ENCODE measurements at places on chromosomes 6 and 20. TPM values are rescaled to one million over a fixed set of nuclear protein-coding genes. Genes with fewer than 3 reads are reported as not detected.

- DNase-seq, result no peak
These were observed 14.7 kb downstream of the UBE2V1 start for GRCh38 chr20:50098259-50098658.

- DNase-seq, result no peak
These were observed 90.4 kb downstream of the TNFAIP3 start for GRCh38 chr6:137957471-137957870.

GRCh38 chr6:111478749-111479148 is 4.3 kb downstream of the REV3L start:
- peak; percentile 60 for DNase-seq

GRCh38 chr6:143325379-143326140 is 124.9 kb downstream of the ADAT2 start:
- no peak for DNase-seq

DNA sequence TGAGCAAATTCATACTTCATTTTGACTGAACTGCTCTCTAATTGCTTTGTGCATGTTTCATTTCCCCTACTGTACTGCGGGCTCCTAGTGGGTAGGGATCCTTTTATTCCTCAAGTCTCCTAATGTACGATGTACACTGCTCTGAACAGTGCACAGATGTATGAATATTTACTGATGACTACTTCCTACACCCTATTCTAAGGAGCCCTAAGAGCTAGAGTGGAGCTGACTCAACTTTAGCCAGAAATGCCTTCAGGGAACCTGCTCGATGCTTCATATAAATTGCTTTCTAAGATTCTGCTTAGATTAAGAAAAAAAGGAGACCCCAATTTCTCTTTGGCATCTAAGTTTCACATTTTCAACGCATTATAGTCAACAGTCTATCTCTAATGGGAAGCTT is 47.6 kb upstream of the SPDEF start:
- DNase-seq, result no peak

DNA sequence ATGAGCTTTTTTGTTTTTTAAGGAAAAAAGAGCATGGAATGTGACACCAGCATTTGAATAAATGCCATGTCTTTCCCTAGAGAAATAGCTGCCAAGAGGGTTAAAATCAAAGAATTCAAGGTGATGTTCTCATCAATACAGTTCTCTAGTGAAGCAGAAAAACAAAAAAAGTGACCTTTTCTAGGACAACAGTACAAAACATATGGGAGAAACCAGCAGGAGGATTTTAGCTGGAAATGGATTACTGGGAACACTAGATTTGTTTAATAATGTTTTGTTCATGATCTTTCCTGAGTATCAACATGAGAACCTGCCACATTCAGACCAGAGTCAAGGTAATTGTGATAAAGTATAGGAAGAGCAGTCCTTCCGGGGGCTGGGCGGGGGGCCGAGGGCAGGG is 372.2 kb downstream of the LMBRD1 start:
- DNase-seq, result no peak

The PMEPA1 gene
- 14.7 TPM for total RNA-seq

GRCh38 chr20:58568483-58569240 is 53.5 kb upstream of the APCDD1L start:
- peak; percentile 72 for DNase-seq

The SAPCD1 gene
- not detected for total RNA-seq

DNA sequence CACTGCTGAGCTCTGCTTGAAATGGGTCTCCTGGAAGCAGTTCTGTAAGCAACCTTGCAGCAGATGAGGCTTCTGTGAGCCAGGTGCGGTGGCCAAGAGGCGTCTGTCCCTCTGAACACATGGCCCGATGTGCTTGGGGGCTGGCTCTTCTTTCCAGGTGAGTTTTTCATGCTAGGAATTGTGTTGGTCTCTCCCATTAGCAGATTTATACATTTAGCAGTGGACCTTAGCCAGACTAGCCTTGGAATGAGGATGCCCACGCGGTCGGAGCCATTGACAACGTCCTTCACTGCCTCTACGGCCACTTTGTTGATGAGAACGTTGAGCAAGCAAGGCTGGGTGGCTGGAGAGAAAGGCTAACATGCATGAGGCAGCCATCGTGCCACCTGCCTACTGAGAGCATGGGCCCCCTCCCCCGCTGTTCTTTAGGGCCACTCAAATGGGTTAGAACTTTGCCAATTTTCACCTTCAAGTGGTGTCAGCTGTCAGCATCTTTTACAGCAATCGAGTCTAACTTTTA is 33.5 kb downstream of the ERMARD start:
- DNase-seq, result no peak

DNA sequence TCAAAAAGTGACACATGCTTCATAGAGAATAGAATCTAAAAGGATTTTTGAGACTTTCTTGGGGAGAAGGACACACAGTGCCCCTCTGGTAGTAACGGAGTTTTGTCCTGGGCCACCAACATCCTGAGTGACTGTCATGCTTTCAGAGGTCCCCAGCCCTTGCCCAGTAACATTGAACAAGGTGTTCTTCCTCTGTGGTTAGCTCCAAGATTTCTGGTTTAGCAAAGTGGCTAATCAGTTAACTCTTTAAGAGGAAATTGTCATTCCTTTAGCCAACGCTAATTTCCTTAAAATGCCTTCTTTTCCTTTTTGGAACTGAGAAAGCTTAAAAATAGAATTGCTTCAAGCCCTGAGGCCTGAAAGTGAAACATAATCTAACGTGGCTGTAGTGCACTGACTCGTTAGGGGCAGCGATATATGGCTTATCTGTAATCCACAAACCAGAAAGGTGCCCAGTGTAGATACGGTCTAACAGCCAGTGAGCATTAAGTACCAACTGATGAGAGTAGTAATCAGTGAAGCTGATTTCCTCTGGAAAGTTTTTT is 7.8 kb downstream of the E2F3 start:
- DNase-seq, result peak; percentile 4

- DNase-seq, result no peak
These were observed 1.3 kb upstream of the CTCFL start for GRCh38 chr20:57526087-57526884.

DNA sequence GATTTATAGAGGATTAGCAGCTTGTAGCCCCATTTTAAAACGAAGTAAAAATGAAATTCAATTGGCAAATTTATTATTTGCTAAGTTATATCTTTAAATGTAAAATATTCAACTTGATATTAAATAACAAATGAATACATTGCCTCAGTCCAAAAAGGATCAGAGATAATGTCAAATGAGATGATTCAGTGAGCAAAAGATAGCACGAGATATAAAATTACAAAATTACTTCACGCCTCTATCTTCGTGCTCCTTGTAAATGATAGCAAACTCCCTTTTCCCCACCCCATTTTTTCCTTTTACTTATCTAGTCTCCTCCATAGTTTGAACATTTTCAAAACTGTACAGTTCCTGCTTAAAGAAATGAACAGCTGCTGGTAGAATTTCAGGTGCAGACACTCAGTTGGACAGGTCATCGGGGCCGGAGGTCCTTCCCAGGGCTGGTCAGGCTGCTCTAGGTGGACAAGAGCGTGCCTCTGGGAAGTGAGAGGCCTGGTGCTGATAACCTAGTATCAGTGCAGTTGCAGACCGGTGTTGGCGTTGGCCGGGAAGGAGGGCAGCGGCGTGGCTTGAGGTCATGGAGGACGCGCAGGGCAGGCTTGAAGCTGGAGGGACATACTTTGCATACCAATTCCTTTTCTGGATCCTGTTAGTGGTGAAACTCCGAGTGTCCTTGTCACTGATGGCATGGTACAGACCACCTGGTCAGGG is 83.9 kb downstream of the CDC5L start:
- DNase-seq, result no peak

The SAMD3 gene
- total RNA-seq, result 9.1 TPM

The MROH8 gene
- total RNA-seq, result 2.4 TPM

The DYNLT2 gene
- 13.0 TPM for total RNA-seq

The MAPK13 gene
- total RNA-seq, result 19.3 TPM

DNA sequence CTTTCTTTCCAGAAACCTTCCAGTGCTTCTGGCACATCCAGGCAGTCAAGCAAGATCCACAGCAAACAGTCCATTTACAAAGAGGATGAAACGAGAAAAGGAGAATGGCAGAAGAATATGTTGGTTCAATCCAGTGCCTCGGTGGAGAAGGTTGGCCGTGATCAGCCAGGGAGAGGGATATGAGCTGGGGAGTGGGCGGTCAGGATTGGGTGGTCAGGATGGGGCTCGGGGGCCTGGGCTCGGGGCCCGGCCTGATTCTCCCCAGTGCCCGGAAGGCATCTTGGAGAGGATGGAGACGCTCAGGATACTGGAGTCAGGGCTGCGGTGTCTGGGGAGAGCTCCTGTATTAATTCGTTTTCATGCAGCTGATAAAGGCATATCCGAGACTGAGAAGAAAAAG is 61.3 kb downstream of the EFCAB8 start:
- DNase-seq, result no peak

GRCh38 chr6:31780507-31781243 is 3.5 kb upstream of the VWA7 start:
- DNase-seq, result no peak

- no peak for DNase-seq
These were observed 532.1 kb upstream of the CHD6 start for GRCh38 chr20:42150230-42150629.

GRCh38 chr20:4415281-4415680 is 306.4 kb upstream of the PRND start:
- DNase-seq, result no peak

- no peak for DNase-seq
These were observed 833 bp downstream of the RAB5IF start for GRCh38 chr20:36606158-36607066.

GRCh38 chr6:84526631-84527030 is 237.8 kb downstream of the TBX18 start:
- no peak for DNase-seq

DNA sequence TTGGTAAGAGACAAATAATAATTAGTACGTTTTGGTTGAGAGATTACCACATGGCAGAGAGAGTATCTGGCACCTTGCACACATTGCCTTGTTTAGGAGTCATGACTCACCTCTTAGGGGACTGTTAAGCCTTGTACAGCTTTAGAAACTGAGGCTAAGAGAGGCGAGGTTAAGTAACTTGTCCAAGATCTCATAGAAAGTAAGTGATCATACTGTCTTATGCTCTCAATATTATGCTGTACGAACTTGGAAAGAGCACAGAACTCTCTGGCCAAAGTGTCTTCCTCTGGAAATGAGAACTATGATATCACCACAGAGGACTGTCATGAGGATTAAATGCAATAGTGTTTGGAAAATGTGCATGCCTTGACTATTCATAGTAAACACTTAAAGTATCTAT is 249.0 kb downstream of the UTRN start:
- DNase-seq, result peak; percentile 47

The PPP1R3D gene
- 8.4 TPM for total RNA-seq

DNA sequence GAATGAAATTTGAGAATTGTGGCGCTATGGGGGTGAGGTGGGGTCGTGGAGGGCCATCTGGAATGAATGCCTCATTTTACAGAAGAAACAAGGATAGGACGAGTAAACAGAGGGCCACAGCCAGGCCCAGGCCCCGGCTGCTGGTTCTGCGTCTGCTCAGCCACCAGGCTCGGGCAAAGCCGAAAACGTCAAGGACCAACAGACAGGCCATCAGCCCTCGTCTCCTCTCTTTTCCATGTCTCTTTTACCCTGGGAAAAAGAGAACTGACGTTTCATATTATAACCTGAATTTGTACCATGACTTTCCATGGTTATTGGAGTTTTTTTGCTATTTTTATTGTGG is 212.4 kb upstream of the ARID1B start:
- no peak for DNase-seq

- no peak for DNase-seq
These were observed 159.2 kb downstream of the UBE3D start for GRCh38 chr6:82906489-82906888.

DNA sequence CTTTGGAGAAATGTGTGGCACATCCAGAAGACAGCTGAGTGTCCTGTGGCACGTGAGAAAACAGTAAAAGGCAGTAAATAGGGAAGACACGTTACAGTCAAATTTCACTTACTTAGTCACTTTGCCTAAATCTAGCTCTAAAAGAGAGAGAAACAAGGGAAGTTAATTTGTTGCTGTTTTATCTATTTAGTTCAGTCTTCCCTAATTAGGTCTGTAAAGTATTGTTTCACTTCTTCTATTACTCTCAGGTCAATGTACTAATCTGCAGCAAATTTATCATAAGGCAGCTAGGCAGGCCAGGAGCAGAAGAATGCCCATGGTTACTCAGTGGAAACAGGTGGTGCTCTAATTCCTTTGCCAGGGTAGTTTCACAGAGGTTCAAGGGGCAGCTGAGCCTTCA is 124.3 kb upstream of the CNR1 start:
- no peak for DNase-seq

The CDH26 gene
- total RNA-seq, result 7.9 TPM

DNA sequence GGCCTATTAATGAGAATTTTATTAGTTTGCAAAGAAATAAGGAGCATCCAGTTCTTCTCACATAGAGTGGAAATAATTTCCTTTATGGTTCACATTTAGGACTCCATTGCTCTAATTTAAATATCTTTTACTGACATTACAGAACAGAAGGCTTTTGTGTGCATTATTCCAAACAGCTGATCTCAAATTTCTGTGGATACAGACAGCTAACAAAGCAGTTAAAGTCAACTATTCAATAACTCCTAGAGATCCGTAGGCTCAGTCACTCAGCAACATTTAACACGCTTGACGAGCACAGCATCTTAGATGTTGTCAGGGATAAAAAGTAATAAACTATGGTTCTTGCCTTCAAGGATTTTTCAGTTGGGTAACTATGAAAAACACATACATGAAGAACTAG is 305.8 kb upstream of the SYNCRIP start:
- no peak for DNase-seq

GRCh38 chr6:2818593-2818992 is 23.1 kb downstream of the SERPINB1 start:
- DNase-seq, result peak; percentile 61

GRCh38 chr20:38649275-38649891 is 47.8 kb downstream of the ARHGAP40 start:
- DNase-seq, result no peak

DNA sequence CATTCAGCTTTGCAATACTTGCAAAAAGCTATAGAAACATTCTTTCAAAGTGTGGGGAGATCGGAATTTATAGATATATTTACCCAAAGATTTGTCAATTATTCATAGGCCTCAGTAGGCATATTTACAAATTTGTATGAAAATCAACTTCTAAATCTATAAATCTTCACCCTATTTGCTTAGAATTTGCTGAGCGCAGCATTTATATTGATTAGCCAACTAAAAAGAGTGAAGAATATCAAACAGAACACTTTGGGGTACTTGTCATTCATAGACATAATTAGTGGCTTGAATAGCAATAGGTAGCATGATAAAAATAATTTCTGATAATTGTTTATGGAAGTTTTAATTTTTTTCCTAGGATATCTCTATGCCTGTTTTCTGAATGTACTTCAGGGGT is 244.5 kb upstream of the SLC35B3 start:
- DNase-seq, result no peak

The LRRC1 gene
- 17.8 TPM for total RNA-seq

Measured in umbilical cord (tissue), 2 donors.